ENCODE measurements at places on chromosomes 6 and 20.
A peak's percentile ranks its signal among the peaks of the same experiment; 100 is the strongest.

GRCh38 chr6:153027480-153027879, 25.0 kb upstream of the MTRF1L start:
- no peak for DNase-seq

- DNase-seq: no peak
Observed at GRCh38 chr6:141026504-141026903, 1106.2 kb upstream of the GJE1 start.

DNA sequence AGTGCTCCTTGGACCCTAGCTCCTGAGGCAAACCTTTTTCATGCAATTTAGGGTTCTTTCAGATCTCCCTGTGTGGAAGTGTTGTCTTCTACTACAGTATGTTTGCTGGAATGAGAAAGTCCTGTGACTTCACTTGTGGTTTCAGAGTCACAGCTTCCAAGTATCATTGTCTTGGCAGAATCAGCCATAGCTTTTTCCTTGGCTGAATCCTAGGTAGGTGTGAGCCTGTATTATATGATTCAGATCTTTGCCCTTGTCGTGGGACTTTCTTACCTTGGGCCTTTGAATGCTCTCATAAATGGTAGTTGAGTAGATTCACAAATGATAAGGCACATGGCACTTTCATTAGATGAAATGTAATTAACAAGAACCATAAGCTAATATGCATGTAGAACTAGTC, 16.5 kb downstream of the CARMIL1 start:
- peak; percentile 64 for DNase-seq

GRCh38 chr6:113137426-113137825, 719.7 kb upstream of the MARCKS start:
- DNase-seq: no peak

DNA sequence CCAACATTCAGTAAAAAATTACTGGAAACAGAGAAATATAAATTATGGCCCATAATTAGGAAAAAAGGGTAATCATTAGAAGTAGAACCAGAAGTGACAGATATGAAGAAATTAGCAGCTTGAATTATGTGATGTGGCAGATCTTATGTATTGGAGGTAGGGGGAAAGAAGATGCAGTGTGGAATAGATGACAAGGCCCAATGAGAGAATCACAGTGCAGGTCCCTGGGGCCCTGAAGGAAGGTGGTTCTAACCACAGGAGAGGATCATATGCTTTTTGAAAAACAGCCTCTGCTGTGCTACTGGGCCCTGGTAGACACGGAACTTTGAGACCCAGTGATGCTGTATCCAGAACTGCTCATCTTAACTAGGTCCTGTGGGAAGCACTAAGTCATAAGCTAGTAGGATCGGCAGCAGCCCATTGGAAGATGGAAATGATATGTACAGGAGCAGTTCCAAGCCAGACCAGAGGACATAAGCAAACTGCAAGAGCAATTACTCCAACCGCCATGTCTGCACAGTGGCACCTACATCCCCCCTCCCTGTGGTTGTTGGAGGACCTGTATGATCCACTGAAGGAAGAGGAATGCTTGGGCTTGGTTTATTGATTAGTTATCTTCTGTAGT, 14.2 kb downstream of the HEBP2 start:
- no peak for DNase-seq

DNA sequence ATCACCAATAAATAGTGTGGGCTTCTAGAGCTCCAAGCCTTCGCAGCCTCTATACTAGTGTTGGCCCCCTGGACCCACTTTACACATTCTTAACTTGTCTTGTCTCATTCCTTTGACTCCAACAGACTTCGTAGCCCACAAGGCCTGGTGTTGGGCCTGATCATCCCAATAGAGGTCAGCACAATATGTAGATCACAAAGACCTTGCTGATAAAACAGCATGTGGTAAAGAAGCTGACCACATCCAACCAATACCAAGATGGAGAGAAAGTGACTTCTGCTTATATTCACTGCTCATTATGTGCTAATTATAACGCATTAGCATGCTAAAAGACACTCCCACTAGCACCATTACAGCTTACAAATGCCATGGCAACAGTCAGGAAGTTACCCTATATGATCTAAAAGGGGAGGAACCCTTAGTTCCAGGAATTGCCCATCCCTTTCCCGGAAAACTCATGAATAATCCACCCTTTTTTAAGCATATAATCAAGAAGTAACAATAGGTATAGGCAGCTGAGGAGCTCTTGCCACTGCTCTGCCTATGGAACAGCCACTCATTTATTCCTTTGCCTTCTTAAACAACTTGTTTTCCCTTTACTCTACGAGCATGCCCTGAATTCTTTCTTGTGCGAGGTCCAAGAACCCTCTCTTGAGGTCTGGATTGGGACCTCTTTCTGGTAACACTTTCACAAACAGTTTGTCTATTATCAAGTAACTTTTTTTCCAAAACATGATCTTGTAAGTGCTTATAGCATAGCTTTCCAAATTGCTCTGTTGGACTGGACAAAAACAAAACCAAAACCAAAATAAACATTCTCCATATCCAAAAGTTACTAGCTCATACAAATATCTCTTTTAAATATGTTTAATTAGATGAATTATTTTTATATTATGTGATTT, 54.6 kb upstream of the ECHDC1 start:
- DNase-seq: no peak

GRCh38 chr6:102907181-102907580, 1513.7 kb downstream of the GRIK2 start:
- DNase-seq: no peak

DNA sequence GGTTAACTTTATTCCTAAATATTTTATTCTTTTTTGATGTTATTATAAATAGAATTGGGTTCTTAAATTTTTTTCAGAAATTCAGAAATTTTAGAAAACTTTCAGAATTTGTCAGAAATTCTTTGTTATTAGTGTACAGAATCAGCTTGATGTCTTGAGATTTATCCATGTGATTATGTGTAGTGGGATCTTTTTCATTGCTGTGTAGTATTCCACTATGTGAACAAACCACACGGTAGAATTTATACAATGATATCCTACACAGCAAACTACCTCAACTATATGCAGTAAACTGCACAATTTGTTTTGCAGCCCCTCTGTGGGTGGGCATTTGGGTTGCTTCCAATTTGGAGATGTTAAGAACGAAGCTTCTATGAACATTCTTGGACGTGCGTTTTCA, 43.9 kb downstream of the PACSIN1 start:
- no peak for DNase-seq

DNA sequence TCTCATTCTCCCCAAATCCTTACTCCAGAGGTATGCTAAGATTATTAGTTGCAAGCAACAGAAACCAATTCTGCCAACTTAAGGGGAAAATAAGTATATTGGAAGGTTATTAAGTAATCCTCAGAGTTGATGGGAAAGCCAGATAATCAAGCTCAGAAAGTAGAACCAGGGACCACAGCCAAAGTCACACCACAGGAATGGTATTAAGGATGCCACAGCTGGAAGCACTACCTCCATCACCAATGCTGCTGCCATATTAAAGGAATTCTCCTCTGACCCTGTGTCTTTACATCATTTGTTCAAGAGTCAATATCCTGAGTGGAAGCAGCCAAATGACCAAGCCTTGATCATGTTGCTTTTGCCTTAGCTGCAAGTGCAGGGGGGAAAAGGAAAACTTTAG, 9.9 kb downstream of the PROCR start:
- DNase-seq: no peak

DNA sequence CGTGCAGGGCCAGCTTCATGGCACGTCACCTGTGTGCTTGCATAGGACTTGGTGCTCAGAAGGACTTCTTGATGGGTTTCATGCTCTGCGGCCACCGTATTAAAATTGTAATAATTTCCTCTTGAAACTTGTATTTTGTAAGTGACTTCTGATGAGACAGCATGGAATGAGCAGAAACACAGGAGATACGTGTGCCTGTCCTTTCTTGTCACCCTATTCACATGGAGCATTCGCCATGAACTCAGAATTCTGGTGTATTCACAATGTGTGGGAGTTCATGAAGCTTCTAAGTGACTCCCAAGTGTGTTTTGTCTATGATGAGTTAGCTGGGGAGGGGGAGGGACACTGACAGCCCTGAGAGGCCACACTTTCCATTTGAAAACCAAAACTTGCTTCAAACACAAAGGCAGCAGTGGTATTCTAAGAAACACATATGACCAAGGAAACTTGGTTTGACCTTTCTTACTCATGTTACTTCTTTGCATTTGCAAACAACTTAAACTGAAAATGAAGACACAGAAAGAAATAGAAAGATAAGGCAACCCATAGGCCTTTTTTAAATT, 92.1 kb upstream of the NEDD9 start:
- DNase-seq: no peak

DNA sequence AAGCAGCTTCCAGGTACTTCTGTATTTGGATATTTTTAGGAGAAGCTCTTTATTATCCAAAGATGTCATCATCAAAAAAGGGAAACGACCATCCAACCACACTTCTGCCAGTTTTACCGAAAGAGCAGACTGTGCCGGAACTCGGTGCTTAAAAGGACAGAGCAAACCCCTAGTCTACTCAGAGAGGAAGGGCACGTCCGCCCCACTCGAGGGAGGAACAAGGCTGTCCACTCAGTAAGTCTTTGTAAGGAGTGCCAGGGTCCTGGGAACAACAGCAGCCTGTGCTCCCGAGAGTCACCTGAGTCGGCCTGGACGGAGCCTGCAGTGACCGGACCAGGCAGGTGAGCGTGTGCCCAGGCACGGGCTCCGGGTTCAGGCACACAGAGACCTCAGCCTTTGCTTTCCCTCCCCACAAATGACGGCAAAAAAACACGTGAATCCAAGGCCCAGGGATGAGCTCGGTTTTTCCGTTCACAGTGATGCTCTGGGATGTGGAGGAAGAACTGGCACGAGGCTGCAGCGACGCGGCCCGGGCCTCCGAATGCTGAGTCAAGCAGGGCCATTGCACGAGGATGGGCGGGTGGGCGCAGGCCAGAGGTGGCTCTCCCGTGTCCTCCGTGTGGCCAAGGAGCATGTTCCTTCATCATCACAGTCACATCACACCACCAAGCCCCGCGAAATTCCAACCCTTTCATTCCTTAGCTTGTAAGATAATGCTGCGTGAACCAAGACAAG, 17.4 kb upstream of the SLCO4A1 start:
- DNase-seq: no peak

GRCh38 chr6:87922947-87923330, 124.7 kb upstream of the SPACA1 start:
- DNase-seq: peak; percentile 51

DNA sequence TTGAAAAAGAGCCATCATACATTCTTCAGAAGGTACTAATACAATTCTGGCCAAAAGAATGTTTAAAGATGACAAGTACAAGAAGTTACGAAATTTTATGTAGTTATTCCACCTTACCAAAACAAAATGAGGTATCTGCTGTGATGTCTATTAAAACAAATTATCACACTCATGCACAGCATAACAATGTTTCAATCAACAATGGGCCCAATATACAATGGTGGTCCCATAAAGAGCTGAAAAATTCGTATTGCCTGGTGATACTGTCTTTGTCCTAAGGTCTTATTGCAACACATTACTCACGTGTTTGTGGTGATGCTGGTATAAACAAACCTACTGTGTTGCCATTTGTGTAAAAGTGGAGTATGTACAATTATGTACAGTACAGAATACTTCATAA, 3.6 kb upstream of the NUP153 start:
- no peak for DNase-seq

GRCh38 chr6:116461932-116462885, 1.0 kb downstream of the CALHM6 start:
- peak; percentile 39 for DNase-seq

DNA sequence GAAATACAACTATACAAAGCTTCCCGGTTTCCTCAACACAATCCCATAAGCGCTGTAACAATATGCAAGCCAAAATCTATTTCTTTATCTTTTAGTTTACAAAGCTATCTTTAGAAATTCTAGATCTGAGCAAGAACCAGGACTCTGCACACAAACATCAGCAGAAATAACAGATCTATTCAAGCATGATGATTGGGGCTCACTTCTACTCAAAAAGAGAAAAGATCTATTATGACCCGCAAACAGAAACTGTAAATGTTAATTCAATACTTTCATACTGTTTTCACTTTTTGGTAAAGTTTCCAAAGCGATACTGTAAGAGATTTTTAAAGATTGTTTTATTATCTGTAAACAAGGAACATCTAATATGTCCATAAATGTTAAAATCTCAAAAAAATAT, 86.6 kb downstream of the SESN1 start:
- DNase-seq: no peak

DNA sequence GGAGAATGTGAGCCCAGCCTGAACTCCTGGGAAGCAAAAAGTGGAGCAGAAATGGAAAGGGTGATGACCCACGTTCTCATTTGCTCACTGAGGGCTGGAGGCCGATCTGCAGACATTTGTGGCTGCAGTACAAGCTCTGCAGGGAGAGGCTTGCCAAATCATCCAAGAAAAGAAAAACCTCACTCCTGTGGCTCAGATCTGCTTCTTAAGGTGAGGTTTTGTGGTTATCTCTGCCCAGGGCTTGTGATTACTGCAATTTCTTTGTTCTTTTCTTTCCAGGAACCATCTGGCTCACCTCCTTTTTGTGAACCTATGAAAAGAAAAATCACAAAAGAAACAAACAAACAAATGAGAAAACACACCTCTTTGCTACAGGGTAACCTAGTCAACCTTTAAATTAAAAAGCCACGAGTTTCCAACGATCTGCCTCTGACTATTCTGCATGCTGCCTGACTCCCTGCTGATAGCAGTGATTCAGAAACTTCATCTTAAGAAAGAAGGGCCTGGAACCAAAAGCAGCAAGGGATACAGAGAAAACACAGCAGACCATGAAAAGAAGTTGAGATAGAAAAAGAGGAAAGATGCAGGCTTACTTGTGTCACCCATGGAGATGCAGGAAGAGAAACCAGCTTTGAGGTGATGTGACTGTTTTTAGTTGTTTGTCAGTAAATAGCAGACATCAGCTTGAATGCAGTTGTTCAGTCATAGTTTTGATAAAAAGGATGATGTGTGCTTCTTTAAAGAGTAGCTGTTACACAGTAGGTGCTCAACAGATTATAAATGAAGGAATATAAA, 165.1 kb downstream of the LMBRD1 start:
- peak; percentile 21 for DNase-seq

DNA sequence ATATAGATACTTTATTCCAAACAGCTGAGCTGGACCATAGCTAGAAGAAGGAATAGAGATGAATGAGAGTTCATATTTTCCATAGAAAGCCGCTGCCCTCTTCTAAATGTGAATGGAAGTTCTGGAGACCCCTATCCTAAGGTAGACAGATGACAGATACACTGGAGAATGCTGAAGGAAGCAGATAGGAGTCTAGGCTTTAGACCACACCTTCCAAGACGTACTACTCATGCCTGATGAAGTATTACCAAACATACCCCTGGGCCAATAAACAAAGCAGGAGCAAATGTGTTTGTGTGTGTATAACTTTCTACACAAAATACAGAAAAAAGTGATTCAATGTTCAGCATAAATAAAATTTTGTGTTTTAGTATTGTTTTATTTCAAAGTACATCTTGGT, 9.1 kb upstream of the SLC17A2 start:
- DNase-seq: no peak

All from myocyte (in vitro differentiated cells).